CD4-positive, alpha-beta memory T cell (primary cell): ENCODE measurements at places on chromosomes 4 and X. TPM values are rescaled to one million over a fixed set of nuclear protein-coding genes. Genes with fewer than 3 reads are reported as not detected.

GRCh38 chr4:116020141-116020722 lies 906.8 kb upstream of the NDST4 start:
- DNase-seq: no peak

ZNF81 gene
- 9.9 TPM for total RNA-seq

DNA sequence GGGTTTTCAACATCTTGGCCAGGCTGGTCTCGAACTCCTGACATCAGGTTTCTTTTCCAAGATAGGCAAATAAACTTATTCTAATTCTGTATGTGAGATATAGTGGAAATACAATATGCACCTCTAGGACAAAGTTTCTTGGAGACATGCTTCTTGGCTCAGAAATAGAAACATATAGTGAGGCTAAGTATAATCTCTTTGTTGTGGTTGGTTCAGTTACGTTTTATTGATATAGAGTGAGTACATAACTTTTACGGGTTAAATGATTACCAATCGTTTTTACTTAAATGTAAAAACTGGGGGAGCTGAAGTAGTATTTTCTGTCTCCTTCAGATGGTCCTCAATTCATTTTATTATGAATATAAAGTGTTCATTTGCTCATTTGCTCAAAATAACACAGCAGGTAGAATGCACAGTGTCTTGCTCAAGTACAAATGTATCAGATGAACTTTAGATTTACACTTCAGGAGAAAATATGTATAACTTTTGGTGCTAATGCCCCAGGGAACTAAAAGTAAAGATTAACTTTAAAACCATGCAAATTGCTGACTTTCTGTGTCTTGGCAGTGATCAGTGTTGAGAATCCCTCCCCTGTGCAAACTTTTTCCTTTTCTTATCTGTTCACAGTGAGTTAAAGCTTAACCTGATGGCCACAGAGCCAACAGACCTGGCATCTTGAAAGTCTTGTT lies 77.6 kb downstream of the AFF1 start:
- DNase-seq: no peak

GRCh38 chrX:129642641-129643040 lies 12.1 kb downstream of the APLN start:
- no peak for DNase-seq

GRCh38 chr4:160375772-160376452 lies 1273.0 kb downstream of the RAPGEF2 start:
- DNase-seq: no peak

UGT2B17 gene
- total RNA-seq: not detected

KLHL34 gene
- 2.5 TPM for total RNA-seq

GRCh38 chr4:119068529-119068962 lies 67.1 kb upstream of the MYOZ2 start:
- no peak for DNase-seq

- no peak for DNase-seq
Measured at GRCh38 chrX:129956145-129956544, 26.3 kb upstream of the BCORL1 start.

DNA sequence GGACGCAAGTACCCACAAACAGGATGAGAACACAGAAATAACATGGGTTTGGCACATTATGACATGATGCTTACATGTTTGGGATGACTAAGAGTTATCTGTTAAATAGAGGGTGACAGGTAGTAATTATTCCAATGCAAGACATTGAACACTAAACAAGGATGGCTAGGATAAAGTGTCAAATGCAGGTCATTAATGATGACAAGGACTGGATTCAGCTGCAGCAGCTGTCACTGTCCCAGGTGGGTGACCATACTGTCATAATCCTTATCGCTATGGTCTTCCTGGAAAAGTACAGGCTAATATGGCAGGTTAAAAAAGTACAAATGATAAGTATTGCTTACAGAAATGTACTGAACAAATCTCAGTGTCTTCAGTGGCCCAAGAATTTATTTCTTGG lies 123.9 kb downstream of the ANTXR2 start:
- DNase-seq: no peak

DNA sequence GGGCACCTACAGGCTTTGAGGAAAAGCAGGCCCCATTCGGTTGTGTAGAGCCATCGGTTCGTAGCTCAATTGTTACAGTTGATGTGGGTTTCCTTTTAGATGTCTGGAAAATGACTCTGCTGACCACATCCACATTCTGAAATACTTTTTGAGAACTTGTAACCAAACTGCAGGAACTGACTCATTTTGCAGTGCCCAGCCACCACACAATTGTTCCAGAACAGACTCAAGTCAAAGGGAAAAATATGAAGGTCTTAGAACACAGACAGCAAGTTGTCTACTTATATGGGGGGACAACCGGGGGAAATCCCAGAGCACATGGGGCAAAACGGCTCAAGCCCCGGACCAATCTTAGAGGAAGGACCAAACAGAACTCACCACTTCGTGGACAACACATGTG lies 557.6 kb upstream of the DIPK2B start:
- peak; percentile 52 for DNase-seq

GRCh38 chr4:19684084-19684483 lies 567.6 kb upstream of the SLIT2 start:
- DNase-seq: no peak

GRCh38 chr4:164203476-164203875 lies 550.5 kb upstream of the SMIM31 start:
- no peak for DNase-seq

- no peak for DNase-seq
Measured at GRCh38 chr4:98314791-98315565, 53.8 kb downstream of the RAP1GDS1 start.

- no peak for DNase-seq
Measured at GRCh38 chr4:154741922-154742850, 1.6 kb upstream of the LRAT start.

UGT2B15 gene
- total RNA-seq: not detected

GRCh38 chr4:692771-693554 lies 4.0 kb upstream of the SLC49A3 start:
- DNase-seq: no peak

GRCh38 chr4:74531963-74532794 lies 87.2 kb downstream of the AREG start:
- DNase-seq: no peak

GABRE gene
- total RNA-seq: not detected

DNA sequence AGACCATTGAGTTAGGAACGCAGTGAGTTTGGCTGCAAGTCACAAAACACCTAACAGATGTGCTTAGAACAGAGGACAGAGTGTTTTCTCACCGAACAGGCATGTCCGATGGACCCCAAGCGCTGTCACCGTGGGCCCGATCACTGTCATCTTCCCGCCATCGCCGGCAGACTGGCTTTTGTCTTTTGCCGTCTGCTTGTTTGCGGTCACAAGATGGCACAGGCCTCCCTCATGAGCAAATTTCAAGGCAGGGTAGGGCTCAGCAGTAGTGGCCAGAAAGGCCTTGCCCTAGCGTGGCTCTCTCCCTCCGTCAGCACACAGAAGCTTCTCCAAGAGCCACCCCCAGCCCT lies 21.4 kb upstream of the MRFAP1 start:
- no peak for DNase-seq

DNA sequence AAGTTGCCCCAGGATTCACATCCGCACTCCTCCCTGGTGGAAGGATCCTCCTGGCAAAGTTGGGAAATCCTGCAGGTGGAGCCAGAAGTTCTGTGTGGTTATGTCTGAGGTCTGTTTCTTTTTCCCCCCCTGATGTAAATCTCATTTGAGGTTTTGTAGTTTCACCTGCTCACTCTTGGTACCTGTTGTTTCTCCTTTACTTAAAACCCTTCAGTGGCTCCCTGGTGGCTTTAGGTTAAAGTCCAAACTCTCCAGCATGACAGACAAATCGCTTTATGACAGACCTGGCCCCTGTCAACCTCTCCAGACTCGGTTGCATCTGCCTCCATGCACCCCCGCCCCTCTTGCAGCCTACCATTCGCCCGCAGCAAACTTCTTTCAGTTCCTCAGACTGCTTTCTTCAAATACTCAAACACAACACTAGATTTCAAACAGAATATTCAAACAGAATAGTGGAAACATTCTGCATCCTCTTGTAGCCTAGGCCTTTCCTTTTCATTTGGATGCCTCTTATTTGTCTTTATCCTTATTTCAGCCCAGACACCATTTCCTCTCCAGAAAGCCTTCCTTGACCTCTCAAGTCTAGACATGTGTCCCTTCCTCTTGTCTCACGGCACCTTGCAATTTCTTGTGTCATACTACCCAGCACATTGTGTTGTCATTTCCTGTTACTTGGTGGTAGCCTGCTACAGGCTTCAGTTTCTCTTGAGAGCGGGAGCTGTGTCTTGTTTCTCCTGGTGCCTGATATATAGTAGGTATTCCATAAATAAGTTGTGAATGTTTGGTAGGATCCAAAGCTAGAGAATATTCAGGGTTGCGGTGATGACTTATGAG lies 24.8 kb downstream of the IL13RA1 start:
- DNase-seq: no peak

DNA sequence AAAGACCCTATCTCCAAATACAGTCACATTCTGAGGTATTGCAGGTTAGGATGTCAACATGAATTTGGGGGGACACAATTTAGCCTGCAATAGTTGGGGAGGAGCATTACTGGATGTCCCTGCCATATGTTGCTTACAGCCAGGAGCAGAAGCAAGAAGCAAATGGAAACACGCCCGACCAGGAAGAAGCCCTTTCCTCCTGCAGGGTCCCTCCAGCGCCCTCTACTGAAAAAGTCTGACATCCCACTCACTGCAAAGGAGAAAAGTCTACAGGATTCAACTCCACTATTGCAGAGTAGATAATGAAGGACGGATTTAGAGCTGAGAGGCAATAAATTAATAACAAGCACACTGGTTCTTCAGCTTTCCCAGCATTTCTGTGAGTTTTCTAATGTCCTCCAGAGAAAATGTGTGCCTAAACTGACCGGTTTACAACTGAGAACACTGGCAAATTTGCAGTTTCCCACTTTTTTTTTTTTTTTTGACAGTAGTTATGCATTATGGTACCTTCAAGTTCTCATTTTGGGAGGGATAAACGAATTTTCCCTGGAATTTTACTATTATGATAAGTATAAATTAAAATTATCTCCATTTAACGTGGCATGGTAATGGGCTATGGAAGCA lies 31.7 kb downstream of the COQ2 start:
- DNase-seq: peak; percentile 79

- DNase-seq: no peak
Measured at GRCh38 chrX:9184211-9184610, 150.3 kb upstream of the FAM9B start.

- DNase-seq: no peak
Measured at GRCh38 chrX:117335209-117335608, 781.4 kb downstream of the KLHL13 start.

- DNase-seq: no peak
Measured at GRCh38 chr4:86484241-86484640, 109.9 kb upstream of the PTPN13 start.

DNA sequence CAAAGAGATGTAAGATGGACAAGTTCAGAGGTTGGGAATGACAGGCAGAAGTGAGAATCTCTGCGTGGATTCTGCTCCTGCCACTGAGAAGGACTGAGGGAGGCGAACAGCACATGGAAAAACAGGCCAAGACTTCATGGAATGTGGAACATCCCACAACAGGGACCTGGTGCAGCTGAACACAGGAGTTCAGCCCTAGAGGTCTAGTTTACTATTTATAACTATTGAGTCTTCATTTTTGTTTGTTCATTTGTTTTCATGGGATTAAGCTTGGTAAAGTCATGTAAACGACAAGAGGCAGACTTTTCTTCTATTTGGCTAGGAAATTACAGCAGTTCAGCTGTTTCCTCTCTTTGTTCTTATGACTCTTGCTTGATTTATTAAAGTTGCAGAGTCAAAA lies 234.5 kb downstream of the MAML3 start:
- DNase-seq: no peak

YIPF7 gene
- total RNA-seq: not detected

MSX1 gene
- total RNA-seq: not detected

GRCh38 chr4:186553717-186554116 lies 1.6 kb downstream of the MTNR1A start:
- no peak for DNase-seq

DDX53 gene
- total RNA-seq: not detected

DNA sequence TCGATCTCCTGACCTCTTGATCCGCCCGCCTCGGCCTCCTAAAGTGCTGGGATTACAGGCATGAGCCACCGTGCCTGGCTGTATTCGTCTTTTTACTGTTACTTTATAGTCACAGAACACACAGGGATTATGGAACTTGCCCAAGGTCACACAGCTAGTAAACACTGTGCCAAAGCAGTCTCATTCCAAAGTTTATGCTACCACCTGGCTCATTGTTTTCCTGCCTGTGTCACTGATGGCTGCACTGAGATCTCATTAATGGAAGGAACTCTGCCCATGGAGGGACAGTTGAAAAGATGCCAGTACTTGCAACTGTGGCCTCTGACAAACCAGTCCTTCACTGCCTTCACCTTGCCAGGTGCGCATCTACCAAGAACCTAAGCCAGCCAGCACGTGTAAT lies 517.7 kb downstream of the BCOR start:
- no peak for DNase-seq

DNA sequence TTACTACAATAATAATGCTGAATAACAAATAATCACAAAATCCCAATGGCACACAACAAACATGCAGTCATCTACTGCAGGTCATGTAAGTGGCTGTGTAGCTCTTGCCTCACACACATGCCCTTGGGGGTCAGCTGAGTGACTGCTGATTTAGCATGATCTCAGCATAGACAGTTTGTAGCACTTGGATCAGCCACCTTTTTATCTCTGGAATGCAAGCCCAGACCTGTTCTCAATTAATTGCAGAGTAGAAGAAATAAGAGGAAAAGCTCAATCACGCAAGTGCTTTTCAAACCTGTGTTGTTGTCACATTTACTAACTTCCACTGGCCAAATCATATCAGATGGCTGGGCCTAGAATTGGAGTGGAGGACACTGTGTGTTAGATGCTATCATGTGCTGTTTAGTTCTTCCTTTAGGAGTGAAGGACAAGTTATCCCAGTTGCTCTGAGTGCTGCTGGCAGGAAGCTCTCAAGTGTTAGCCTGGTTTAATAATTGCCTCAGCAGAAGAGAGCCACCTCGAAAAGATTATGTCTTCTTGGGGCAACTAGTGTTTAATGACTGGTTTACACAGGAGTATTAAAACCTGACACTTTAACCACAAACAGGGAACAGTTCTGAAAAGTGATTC lies 128.3 kb upstream of the EPHA5 start:
- no peak for DNase-seq

PDE5A gene
- 1.8 TPM for total RNA-seq

GRCh38 chr4:186657764-186658163 lies 65.9 kb downstream of the FAT1 start:
- DNase-seq: no peak

PARM1 gene
- not detected for total RNA-seq

MAGEA6 gene
- not detected for total RNA-seq

ZNF595 gene
- total RNA-seq: 11.4 TPM
